Kidney epithelial cell (primary cell): ENCODE measurements at places on chromosomes 2 and 18.

DNA sequence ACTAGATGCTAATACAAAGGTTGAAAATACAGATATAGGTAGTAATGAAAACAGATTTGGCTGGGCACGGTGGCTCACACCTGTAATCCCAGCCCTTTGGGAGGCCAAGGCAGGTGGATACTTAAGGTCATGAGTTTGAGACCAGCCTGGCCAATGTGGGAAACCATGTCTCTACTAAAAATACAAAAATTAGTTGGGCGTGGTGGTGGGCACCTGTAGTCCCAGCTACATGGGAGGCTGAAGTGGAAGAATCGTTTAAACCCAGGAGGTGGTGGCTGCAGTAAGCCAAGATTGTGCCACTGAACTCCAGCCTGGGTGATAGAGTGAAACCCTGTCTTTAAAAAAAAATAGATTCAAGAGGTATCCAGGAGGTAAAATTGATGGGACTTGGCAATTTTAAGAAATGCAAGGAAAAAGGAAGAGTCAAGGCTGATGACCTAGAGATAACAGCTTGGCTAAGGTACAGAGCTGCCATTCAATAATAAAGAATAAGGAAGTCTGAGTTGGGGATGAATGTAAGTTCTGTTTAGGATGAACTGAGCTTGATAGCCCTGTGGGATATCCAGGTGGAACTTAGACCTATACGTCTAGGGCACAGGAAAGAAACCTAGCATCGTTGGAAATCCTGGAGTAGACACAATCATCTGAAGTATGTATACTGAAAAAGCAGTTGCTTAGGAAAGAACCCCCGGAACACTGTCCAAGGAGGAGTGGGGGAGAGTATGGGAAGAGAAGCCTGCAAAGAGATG is 9.1 kb downstream of the MAT2A start:
- DNase-seq: no peak

DNA sequence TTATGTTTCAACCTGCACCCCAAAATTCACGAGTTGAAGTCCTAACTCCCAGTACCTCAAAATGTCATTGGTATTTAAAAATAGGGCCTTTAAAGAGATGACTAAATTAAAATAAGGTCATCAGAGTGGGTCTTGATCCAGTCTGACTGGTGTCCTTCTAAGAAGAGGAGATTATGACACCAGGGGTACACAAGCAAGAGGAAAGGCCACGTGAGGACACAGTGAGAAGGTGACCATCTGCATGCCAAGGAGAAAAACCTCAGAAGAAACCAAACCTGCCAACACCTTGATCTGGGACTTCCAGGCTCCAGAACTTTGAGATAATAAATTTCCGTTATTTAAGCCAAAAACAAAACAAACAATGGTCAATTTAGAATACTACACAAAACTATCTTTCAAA is 22.6 kb downstream of the ROCK2 start:
- no peak for DNase-seq

DNA sequence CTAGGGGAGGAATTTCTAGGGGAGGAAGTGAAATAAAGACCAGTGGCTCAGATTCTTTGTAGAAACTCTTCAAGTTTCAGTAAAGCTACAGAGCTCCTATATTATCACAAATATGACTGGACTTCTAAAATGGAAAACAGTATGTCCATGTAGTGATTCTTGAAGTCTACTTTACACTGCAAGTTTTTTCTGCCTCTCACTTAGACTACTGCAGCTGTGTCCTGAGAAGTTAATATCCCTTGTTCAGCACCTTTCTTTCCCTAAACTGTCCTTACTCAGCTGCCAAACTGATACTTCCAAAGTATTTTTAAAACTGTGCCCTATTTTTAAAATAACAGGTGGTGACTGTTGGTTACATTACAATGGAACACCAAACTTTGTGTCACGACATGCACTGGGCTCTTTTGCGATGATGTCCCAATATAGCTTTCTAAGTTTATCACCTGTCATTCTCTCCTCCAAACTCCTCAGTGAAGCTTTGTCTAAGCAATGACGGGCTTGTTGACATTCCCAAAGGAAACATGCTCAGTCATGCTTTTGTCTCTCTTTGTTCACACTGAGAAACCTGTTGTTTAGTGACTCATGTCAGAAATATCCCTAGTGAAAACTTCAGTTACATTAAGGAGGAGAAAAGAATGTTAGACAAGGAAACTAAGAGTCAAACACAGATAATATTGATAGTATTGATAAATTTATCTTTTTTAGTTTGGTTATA is 341.1 kb downstream of the ARL6IP6 start:
- DNase-seq: peak; percentile 86

GRCh38 chr2:102050854-102051391 is 59.2 kb downstream of the IL1R2 start:
- no peak for DNase-seq

- DNase-seq: no peak
These were observed 69.6 kb upstream of the CD28 start for GRCh38 chr2:203636588-203637470.

DNA sequence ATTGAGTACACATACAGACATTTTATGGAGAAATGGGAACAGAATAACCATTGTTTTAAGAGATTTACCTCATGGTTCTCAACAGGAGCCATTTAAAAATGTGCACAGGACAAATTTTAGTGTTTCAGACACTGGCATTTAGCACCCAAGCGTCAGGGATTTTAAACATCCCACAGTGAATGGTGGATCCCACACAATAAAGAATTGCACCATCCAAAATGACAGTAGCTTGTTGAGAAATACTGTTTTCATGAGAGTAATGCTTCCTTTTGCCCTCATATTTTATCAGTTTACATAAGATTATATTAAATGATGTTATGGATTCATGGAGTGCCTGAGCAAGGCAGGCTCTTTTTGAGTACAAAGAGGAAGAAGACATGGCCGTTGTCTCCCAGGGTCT is 54.0 kb downstream of the MFSD6 start:
- DNase-seq: no peak

GRCh38 chr18:33937270-33937816 is 287.4 kb downstream of the NOL4 start:
- no peak for DNase-seq

DNA sequence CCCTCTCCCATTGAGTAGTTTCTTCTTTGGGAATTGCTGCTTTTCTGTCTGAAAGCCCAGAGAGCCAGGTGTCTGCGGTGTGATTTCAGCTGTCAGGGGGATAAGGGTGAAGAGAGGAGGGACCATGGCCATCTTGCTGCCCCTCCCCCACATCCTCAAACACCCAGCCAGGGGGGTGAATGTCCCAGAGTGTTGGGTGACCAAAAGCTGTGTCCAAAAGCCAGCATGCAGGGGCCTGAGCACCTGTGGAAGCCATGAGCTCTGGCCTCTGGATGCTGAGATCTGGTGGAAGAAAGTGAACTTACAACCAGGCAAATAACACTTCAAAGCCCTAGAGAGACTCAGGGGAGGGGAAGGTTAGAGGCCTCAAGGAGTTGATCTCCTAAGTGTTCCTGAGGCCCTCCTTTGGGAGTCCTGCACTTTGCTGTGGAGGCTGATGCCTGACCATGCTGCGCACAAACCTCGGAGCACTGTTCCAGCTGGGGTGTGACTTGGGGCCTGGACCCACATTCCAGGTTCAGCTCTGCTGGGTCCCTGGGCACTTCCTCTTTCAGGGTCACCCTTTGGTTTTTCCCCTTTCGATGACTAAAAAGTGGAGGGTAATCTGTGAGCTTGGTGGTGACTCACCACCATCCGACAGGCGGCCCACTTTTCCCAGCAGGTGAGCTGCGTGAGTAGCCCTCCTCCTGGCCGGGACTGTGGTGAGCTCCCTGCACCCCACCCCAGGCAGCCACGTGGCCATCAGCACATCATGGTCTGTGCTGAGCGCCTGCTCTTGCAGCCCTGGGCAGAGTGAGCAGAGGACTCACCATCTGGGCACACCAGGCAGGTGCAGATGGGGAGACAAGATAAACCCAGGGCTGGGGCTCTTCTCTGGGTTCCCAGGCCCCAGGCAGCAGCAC is 66.8 kb upstream of the FOSL2 start:
- peak; percentile 78 for DNase-seq

DNA sequence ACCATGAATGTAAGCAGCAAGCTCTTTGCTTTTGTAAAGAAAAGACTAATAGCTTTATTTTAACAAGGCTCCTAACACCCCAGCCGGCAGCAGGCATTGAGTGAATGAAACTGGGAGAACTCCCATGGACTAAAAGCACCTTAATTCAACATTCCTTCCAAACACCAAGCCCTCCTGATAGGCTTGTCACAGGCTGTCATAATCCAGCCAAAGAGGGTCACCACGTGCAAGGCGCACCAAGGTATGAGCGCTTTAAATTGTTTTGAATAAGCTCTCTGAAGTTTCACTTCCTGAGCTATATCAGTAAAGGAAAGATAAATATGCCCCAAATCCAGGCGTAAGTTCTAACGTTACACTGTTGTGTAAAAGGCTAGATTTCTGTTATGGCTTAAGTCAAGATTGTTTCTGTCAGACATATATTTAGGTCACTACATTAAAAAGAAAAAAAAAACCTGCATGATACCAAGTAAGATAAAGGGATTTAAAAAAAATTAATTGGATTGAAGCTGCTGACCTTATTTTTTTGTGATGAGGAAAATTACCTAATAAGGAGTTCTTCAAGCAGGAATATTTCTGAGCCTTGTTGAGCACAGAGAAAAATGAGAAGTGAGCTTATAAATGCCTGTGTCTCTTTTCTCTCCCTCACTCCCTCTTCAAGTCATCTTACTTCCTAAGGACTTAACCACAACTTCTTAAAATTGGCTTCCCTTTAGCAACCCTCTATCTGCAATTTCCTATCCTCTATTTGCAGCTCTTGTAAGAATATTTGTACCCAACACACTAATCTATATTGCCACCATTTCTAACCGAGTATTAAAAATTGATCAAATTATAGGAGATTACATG is 136.1 kb upstream of the NRP2 start:
- DNase-seq: no peak

- DNase-seq: no peak
These were observed 49.9 kb downstream of the ZAP70 start for GRCh38 chr2:97763176-97763845.

- DNase-seq: peak; percentile 91
These were observed 68.3 kb downstream of the TNS1 start for GRCh38 chr2:217934321-217935131.

GRCh38 chr2:27117995-27118524 is 868 bp downstream of the CGREF1 start:
- no peak for DNase-seq

DNA sequence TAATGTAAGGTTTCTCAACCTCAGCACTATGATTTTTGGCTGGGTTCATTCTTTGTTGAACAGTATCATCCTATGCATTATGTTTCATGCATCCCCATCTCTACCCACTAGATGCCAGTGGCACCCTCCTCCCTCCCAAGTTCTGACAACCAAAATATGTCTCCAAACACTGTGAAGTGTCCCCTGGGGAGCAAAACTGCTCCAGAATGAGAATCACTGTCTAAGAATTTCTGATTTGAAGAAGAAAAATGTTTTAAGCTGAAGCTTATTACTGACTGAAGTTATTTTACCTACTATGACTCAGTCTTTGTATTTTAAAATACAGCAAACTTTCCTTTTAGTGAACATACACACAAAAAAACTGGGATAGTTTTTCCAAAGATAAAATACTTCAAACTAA is 3.4 kb downstream of the THADA start:
- DNase-seq: no peak

GRCh38 chr2:37287966-37288365 is 36.7 kb downstream of the PRKD3 start:
- no peak for DNase-seq

DNA sequence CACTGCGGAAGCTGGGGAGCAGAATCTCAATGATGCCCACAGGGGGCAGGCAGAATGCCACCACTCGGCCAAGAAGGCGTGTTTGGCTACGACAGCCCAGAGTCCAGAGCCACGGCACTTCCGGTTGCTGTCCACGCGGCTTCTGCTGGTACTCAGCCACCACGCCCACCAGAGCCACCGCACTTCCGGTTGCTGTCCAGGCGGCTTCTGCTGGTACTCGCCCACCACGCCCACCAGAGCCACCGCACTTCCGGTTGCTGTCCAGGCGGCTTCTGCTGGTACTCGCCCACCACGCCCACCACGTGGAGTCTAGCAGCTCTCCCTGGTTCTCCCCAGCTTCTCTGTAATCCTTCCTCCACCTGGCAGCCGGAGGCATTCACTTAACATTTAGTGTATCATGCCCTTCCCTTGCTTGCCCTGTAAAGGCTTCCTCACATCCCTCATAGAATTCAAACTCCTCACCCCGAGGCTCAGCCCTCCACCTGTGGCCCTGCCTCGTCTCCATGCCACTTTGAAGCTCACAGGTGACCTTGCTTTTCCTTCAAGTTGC is 40.1 kb upstream of the APCDD1 start:
- DNase-seq: no peak

DNA sequence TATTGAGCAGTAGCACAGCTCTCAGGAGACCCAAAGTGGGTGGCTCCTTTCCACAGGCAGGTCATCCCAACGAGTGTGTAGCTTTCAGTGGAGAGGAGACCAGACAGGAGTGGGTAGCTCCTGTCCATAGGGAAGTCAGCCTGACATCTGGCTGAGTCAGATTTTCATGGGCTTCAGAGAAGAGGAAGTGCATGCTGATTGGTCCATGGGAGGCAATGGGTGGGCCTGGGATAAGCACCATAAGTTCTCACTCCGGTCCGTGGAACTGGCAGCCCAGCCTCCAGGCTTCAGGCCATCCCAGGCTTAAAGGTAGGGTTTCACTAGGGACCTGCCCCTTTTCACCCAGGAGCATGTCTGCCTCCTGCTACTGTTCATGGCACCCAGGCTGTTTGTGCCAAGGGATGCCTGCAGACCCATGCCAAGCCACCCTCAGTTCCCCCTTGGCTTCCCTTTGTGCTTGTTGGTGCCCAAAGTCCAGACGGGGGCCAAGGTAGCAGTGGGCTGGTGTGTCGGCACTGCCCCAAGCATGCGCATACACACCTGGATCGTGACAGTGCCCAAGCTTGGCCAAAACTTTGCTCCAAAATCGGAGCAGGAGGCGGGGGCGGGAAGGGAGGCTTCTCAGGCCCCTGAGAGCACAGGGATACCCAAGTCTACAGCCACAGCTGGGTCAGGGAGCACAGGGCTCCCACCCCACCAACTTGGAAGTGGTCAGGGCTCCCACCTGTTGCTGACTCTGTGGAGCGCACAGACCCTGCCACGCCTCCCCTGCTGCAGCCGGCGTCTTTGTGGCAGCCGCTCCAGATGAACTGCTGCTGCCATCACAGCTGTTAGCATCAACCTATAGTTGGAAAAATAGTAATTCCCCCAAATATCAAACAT is 26.4 kb downstream of the MARCHF7 start:
- no peak for DNase-seq

DNA sequence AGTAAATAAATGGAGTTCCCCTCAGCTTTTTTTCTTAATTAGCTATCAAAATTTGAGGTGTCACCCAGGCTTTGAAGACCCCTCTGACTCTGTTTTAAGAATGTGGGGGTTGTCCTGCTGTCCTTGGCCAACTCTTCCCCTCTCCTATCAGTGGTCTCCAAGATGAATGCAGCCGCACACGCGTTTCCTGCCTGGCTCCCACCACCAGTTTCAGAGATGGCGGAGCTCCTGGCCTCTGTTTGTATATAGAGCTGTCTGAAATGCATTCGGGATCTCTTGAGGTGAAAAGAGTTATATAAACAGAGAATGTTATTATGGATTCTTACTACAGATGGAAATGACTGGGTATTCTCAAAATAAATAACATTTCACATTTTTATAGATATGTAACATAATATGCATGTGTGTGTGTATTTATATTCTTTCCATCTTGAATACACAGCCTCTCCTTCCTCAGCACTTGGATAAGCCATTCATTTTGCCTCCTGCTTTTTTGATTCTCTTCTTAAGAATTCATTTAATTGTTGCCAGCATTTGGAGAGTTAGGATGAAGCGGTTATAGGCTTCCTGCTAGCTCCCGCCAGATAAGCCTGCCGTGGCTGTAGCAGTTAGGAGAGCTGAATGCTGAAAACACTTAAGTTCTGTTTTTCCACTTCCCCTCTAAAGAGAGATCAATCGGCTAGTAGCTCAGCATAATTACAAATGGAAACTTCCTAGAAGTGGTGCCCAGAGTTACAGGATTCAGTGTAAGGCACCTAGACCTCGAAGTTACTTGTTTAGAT is 659.3 kb upstream of the FANCL start:
- no peak for DNase-seq
